Stimulated activated CD8-positive, alpha-beta memory T cell treated with anti-CD3 and anti-CD28 coated beads, Interleukin-4, amount 100 ng/mL, for 4 hours (primary cell): ENCODE measurements at places on chromosomes 3 and 15.
A peak's percentile ranks its signal among the peaks of the same experiment; 100 is the strongest.

GRCh38 chr3:45605534-45605933 is 11.0 kb downstream of the LIMD1 start:
- no peak for DNase-seq

DNA sequence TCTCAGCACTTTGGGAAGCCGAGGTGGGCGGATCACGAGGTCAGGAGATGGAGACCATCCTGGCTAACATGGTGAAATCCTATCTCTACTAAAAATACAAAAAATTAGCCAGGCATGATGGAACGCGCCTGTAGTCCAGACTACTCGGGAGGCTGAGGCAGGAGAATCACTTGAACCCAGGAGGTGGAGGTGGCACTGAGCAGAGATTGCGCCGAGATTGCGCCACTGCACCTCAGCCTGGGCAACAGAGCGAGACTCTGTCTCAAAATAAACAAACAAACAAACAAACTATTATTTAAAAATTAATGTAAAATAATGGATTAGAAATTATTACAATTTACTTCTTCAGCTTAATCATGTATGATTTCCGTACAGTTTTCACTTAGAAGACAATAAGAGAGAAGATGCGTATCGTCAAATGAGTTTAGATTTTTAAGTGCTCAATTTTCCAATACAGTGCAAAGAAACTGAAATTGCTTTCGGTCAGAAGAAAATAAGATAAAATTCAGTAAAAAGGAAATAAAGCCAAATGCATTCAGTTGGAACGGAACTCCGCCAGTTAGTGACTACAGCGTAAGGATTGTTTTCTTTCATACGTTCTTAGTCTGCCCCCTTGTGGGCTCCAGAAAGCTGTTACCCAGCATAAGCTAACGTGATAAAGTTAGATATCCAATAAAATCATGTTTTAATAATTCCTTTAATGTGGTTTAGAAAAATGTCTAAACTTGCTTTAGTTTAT is 24.8 kb downstream of the AADAC start:
- no peak for DNase-seq

GRCh38 chr15:70632491-70633102 is 130.8 kb downstream of the UACA start:
- DNase-seq, result no peak

DNA sequence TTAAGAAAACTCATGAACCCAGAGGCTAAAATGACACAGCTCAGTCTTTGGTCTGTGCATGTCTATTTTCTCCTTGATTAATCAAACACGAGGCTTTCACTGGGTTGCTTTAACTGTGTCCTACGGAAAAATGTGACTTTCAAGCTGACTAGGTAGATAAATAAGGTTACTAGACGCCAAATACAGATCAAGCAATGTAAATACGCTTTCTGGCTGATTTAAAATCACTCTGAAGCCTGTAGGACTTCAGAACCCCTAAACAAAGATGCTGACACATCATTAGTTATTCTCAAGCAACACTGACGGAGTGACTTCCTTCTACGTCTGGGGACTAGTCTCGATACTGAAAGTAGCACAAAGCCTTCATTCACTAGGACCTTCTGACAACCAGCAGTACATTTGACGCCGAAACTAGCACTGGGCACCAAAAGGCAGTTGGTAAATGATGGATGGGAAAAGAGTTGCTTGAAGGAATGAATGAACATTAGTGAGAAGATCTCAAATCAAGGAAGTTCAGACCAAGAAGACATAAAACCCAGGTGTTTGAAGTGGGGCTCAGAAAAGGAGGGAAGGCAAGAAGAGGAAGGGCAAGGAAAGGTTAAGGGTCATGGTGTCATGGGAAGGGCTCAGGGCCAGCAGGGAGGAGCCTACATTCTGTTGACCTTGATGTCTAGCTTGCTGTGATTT is 67.1 kb upstream of the CDV3 start:
- DNase-seq, result no peak

DNA sequence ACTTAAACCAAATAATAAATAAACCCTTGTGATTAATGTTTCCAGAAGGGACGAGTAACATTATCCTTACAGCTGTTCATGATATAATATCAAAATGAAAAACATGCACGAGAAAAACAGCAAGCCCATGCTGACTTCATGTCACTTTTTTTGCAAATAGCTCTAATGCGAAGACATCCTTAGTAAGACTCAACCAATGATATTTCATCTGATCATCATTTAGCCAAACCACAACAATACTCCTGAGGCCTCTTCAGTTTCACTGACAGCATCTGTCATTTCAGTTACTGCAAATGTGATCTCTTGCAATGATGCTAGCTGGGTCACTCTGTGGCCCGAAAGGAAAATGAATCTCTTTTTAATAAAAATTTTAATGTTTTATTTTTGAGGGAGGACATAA is 74.0 kb downstream of the POLR2M start:
- no peak for DNase-seq

DNA sequence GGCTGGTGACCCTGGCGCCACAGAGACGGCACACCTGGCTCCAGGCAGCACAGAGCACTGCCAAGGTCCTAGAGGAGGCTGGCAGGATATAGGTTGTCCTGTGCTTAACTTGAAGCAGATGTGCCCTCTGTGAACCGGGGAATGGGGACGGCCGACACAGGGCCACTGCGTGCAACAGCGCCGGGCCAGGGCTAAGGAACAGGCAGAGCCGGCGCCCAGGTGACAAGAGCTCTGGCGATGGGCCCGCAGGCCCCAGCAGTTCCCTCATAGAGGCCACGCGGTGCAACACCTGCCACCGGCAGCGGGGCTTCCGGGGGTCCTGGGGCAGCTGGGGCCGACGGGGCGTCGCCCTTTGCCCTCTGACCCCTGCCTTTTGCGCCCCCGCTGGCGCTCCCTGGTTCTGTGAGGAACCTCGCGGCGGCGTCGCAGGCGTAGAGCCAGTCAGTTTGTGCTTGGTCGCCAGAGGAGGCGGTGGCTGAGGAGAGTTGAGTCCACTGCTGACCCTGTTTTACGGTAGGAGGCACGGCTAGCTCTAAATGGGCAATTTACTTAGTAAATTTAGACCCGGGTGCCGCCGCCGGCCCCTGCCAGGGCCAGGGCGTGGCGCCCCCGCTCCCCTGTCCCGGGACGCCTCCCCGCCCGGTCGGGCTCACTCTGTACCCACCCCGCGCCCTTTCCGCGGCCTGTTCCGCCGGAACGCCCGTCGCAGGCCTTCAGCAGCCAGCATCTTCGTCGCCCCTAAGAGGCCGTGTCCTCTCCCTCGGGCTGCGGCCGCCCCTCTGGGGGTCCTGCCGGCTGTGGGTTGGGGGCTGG is at the start of gene NPAP1:
TSS of gene NPAP1 (plus strand) at position 444 of the 813 bp plus-strand sequence. CDS start at position 537, 93 bp downstream.
- DNase-seq, result no peak

- no peak for DNase-seq
Measured at GRCh38 chr3:117875887-117876286, 1158.8 kb downstream of the IGSF11 start.

DNA sequence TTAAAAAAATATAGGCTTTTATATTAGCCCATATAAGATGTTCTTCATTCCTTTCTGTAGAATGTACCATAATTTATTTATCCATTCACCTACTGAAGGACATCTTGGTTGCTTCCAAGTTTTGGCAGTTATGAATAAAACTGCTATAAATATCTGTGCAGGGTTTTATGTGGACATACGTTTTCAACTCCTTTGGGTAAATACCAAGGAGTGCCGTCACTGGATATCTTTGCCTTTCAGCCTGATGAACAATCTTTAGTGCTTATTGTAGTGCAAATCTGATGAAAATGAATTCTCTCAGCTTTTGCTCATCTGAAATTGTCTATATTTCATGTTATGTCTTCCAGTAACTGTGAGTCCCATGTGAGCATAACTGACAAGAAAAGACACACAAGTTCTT is 26.6 kb upstream of the BLM start:
- DNase-seq, result no peak

DNA sequence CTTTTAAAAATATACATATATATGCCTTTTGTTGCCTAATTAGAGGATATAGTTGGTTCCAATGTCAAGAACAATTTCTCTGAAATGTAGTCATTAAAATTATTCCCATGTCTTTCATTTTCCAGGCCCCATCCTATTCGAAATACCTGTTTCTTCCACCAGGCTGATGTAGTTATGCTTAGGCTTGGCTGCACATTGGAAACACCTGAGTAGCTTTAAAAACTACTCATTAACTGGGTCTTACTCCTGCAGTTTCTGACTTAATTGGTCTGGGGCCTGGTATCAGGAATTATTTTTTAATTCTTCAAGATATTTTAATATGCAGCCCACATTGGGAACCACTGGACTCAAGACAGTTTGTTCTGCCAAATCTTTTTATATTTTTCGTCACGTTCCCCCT is 53.7 kb downstream of the TGFBR2 start:
- DNase-seq, result no peak

GRCh38 chr3:58724336-58724735 is 57.8 kb upstream of the FAM3D start:
- DNase-seq, result no peak

DNA sequence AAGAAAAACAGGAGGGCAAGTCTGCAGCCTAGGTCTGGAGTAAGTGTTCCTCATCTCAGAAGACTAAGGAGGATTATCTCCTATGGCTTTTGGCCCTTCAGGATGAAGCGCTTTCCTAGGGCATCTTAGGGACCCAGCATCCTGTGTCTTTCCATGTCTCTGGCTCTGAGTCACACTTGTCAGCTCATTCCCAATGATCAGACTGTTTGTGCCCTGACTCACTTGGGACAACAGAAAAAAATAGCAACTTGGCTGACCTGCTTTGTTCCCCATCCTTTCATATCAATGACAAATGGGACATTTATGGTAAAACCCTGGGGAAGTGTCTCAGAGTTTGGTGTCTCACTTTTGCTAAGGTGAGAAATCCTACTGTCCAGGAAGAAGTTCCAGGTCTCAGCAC is 76.2 kb upstream of the OXTR start:
- no peak for DNase-seq

DNA sequence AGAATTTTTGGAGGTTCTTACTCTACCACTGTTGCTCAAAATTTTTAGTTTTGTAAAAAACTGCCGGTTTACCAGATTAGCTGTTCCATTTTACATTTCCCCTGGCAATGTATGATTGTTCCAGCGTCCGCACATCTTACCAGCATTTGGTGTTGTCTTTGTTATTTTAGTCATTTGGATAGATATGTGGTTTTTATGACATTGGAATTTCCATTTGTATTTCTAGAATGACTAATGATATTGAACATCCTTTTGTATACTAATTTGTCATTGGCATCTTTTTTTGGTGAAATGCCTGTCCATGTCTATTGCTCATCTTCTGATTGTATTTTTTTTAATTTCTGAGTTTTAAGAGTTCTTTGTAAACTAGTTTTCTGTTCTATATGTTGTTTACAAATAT is 28.5 kb downstream of the LRRC28 start:
- DNase-seq, result no peak

- DNase-seq, result no peak
Measured at GRCh38 chr3:193868590-193868989, 267.4 kb upstream of the HES1 start.

GRCh38 chr3:55267206-55267930 is 219.7 kb downstream of the WNT5A start:
- DNase-seq, result no peak

DNA sequence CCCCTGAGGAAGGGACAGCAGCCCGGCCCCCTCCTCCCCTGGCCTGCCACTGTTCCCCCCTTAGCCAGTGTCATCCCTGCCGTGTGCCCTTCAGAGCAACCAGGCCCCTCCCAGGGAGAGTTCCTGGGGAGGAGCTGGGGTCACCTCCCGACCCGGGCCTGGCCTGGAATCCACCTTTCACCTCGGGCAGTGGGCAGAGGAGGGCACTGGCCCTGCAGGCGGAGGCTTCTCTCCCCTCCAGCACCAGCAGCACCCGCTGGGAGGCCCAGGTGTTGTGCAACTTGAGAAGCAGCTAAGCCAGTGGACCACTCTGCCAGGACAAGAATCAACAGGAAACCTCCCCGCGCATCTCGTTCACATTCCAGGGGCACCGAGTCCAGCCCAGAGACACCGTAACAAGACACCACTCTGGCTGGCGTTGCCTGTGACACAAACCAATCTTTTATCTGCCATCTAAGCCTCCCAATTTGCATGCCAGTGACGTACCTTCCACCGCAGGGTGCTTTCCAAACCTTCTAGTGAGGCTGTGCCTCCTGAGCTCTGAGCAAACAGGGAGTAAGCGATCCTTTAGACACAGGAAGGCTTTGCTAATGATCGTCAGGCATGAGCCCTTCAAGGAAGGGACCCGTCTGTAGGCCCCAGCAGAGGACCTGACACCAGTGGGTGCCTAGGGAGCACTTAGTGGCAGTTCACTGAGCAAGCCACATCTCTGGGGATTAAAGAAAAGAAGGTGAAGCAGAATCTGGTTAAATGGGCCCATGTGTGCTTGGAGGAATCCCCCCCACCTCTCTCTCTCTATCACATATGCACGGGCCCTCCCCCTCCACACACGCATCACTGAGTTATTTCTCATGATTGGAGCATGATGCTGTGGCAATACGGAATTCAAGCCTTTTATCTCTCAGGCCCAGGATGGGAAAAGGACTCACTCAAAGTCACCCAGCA is 98.9 kb upstream of the TLE3 start:
- no peak for DNase-seq

GRCh38 chr3:194640829-194641228 is 7.6 kb upstream of the TMEM44 start:
- DNase-seq, result peak; percentile 6

- no peak for DNase-seq
Measured at GRCh38 chr3:119580067-119580760, 922 bp downstream of the ADPRH start.
